ENCODE measurements at places on chromosomes 16 and 17.

DNA sequence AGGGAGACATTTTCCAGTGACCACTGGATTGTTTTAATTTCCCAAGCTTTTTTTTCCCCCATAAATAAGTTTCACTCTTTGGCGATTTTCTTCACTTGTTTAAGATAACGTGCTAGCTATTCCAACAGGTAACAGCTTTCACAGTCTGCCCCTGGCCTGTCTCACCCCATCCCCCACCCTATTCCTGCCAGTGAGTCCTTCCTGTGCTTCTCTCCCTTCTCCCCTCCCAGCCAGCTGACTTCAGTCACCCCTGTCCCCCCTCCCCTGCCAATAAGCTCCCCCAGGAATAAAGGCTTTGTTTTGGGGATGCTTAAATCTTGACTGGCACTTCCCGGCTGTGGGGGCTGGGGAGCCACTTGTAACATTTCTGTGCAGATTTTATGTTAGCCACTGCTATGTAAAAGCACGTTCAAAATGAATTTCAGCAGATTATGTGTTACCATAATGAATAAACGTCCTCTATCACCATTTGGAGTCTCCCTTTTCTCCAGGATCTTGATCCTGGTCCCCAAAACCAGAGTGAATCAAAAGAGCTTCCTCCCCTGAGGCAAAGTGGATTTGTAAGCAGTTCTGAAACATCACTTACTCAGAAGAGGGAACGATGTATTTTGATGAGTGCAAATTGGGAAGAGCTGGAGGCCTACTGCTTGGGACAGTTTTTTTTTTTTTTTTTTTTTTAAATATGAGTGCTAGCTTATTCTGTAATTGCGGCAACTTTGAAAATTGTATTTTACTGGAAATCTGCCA lies 58.2 kb downstream of the IGF2BP1 start:
- DNase-seq, result peak; percentile 55

DNA sequence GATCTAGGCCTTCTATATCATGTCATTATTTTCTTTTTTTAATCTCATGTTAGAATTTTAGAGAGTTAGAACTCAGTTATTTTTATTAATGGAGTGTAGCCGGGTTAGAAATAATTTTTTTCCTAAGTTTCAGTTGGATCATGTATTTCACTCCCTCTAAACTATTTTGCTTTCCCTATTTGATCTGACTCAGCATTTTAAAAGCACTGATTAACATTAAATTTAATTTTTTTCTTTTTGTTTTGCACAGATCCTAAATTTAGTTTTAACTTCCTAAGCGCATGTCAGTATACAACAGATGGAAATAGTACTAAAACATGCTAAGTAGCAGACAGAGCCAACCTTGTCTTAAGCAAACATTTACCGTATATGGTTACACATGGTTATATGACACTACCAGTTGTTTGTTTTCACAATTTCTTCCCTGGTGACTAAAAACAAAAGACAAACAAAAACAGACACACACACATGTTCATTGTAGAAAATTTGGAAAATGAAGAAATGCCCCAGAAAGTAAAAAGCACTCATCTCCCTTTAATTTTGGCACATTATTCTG lies 33.6 kb upstream of the RAB11FIP4 start:
- DNase-seq, result no peak

DNA sequence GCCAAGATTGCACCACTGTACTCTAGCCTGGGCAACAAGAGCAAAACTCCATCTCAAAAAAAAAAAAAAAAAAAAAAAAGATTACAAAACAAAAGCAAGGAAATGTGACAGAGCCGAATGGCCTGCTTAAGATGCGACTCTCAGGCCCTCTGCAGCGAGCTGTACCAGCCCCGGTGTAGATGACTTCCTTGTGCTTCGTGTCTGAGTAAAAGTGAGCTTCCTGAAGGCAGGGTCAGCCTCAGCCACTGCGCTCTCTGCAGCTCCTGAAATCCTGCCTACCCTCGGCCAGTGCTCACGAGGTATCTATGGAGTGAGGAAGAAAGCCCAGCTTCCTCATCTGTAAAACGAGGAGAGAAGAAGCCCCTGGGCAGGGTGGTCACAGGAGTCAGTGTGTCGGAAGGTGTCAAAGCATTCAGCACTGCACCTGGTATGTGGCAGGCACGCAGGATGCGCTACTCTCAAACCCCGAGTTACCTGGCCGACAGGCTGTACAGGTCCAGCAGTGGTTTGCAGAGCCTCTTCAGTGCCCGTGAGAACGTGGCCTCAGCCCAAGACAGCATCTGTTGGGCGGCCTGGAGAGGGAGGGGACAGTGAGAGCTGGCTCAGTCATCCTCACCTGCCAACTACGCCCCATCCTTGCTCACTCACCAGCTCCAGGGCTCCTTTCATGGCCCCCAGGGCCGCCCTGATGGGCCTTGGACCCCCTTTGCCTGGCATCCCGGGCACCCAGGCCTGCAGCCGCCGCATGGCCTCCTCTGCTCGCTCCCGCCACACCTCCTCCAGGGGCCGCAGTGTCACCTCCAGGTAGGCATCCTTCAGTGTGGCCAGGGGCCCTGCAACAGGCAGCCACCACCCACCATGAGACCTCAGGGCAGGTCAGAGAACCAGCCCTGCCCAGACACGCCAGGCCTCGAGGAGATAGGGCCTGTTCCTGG lies 44.6 kb downstream of the RMI2 start:
- DNase-seq, result no peak

- DNase-seq, result no peak
These were observed 113.2 kb upstream of the MAF start for GRCh38 chr16:79713609-79714309.

DNA sequence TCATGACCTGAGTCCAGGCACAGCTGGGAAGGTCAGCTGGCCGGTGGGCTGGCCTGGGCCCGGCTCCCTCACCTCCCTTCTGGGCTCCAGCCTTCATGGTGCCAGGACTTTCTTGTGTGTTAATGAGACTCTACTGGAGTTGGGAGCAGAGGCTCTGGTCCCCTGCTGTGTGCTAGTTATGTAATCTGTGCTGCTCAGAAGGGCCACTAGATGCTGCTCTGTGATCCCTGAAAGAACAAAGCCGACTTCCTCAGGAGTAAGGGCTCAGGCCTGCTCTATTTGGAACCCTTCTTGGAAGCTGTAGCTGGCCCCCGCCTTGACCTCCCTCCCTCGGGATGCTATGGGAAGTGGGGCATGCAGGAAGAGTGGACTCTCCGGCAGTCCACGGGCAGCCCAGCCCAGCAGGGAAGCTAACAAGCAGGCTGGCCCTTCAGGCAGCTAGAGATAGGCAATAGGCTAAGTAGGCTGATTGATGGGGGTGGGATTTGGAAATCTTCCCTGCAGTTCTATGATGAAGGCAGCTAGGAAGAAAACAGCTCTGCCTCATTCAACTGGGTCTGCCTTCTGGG lies 3.3 kb upstream of the CDK5R1 start:
- peak; percentile 92 for DNase-seq

DNA sequence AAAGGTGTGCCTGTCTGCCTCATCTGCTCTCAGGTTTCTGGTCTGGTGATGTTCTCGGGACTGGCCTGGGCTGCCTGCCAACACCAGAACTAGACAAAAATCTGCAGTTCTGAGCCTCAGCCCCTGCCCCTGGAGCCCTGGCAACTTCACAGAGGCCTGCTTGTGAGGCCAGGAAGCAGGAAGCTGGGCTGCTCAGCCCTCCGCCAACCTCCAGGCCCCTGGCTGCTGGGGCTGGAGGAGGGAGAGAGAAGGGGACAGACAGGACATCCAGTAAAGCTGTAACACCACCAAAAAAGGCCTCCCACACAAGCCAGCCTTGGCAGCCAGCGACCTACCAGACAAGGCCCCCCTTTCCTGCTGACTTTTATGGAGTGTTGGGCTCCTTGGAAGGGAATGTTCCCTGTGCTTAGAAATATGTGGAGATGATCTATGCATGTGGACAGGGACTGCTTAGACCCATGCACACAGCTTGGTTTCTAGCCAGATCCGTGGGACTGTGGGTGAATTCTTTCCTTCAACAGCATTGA lies 157.6 kb downstream of the XYLT1 start:
- no peak for DNase-seq

GRCh38 chr16:86515777-86516622 lies 5.7 kb downstream of the FOXF1 start:
- peak; percentile 48 for DNase-seq

DNA sequence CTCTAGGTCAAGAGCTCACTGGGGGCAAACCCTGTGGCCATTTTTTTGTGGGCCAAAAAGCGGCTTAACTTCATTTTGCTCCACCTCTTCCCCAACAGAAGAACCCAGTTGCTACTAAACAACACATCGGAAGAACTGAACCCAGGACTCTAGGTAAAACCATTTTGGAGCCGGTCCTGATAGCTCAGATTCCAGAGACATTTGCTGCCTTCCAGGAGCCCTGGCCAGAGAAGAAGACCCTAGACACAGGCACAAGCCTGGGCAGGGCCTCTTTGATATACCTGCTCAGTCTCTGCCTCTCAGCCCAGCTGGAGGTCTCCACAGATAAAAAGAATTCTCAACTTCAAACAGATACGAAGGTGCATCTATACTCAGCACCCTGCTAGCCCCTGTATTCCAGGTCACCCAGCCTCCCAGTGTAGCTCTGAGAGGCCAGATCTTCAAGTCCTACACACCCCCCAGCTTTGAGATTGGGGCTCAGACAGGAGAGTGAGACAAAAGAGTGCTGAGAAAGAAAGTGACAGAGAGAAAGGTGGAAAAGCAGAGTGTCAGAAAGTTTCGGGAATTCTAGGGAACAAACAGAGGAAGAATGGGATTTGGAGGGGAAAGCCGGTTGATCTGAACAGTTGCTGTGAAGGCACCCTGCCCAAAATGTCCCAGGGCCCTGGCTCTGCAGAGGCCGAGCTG lies 6.6 kb upstream of the HOXB9 start:
- peak; percentile 42 for DNase-seq

DNA sequence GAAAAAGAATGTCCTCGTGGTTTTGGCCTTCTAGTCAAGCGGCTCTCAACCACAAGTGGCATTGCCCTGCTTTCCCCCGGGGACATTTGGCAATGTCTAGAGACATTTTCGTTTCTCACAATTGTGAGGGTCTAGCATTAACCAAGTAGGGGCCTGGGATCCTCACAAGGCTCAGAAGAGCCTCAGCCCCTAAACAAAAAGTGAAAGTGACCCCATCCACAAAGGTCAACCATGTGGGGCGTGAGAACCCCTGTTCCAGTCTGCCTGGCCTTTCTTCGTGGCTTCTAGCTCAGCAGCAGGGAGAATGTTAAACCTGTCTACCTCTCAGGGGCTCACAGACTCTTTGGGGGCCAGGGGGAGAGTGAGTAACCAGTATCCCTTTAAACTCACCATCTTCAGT lies 4.8 kb upstream of the RPL38 start:
- no peak for DNase-seq

DNA sequence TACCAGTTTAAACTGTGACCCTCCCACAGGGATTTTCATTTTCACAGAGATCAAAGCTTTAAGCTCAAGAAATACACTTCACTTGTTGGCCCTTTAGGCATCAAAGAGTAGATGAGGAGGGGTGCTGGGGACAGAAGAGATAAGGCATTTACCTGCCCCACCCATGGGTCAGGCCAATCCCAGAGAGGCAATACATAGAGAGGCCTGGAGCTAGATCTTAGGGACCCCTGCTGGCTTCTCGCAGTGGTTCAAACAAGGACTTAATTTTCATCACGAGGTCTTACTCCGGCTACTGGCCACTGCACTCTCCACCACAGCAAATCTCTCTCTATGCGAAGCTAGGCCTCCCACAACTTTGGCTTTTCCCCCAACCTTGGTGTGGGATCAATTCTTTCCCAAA lies 46.6 kb downstream of the NOG start:
- no peak for DNase-seq

DNA sequence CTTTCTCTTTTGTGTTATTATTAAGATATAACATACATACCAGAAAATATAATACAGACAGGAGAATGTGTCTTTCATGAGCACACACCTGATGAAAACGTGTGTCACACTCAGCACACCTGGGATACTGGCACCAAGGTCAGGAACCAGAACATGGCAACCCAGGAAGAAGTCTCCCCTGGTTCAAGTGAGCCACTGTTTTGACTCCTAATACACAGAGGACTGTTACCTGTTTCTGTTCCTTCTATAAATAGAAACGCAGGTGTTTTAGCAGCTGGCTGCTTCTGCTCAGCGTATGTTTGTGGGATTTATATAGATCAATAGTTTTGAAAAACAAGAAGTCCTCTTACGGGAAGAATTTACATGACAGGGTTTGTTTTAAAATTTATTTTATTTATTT lies 3.5 kb downstream of the SEC14L1 start:
- no peak for DNase-seq

- no peak for DNase-seq
These were observed 23.8 kb downstream of the HLF start for GRCh38 chr17:55288356-55289105.

GRCh38 chr17:50129353-50129727 lies 620 bp downstream of the SAMD14 start:
- no peak for DNase-seq
